ENCODE measurements at places on chromosomes 2 and 18.

- peak; percentile 47 for DNase-seq
Measured at GRCh38 chr2:85758361-85759256, 4.8 kb downstream of the ATOH8 start.

- no peak for DNase-seq
Measured at GRCh38 chr2:122263746-122264145, 508.3 kb downstream of the TSN start.

DNA sequence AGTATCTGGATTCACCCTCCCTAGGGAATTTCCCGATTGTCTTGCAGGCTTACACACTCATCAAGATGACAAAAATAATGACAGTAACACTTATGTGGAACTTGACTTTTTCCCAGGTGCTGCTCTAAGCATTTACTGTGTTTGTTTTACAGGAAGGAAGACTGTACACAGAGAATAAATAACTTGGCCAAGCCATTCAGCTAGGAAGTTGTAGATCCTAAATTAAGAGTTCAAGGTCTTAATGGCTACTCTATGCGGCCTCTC lies 549 bp upstream of the DPP4 start:
- DNase-seq = no peak

DNA sequence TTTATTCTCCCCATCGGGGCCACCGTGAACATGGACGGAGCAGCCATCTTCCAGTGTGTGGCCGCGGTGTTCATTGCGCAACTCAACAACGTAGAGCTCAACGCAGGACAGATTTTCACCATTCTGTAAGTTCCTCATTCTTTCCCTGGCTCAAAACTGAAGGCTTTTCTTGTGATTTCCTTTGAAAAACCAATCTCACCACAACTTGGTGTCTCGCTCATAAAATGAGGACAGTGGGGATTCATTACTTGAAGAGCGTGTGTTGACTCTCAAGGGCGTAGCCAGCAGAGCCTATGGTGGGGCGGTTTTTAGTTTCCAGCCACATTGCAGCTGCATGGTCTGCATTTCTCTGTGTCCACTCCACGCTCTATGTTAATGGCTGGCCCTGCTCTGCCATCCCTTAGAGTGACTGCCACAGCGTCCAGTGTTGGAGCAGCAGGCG lies 29.0 kb downstream of the SLC1A4 start:
- no peak for DNase-seq

GRCh38 chr18:23515911-23516546 lies 12.7 kb downstream of the RMC1 start:
- DNase-seq = peak; percentile 86

DNA sequence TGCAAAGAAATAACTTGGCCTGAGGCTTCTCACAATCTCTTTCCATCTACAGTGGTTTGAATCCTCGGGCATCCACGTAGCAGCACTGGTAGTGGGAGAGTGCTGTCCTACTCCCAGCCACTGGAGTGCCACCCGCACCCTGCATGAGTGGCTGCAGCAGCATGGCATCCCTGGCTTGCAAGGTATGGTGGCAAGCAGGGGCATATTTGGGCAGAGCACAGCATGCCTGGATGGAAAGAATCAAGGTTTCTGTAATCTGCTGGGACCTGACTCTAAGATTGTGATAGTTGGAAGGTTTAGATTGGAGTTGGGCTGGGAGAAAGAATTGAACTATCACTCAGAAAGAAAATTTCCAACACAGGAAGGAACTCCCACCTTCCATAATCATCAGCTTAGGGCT lies 4.0 kb downstream of the CAD start:
- no peak for DNase-seq

DNA sequence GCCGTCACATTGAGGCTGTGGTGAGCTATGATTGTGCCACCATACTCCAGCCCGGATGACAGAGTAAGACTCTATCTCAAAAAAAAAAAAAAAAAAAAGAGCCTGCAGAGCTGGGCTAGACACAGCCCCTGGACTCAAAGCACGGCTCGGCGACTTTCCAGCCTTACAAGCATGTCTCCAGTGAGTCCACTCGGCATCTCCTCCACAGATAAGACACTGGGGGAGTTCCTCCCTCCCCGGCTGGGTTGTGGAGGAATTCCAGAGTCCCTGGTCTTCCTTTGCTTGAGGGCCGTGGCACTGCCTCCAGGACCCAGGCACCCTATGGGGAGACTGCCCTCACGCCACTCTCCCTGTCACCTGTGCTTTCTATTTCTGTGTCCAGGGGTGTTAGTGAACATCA lies 30.9 kb upstream of the RPL31 start:
- no peak for DNase-seq

DNA sequence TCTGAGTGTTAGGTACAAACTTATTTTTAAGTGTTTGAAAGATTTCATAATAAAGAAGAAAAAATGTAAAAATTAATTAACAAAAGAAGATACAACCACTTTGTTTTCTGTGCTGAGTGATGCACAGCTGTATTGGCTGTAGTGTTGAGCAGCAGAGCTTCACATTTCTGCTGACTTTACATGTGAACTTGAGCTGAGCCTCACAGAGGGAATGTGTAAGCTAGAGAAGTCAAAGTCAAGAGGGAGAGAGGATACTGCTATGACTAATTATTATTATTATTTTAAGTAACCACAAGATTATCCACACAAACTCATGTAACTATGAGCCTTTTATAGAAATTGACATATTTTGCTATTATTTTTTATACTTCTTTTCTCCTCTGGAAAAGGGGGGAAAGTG lies 159.1 kb upstream of the ZSWIM2 start:
- DNase-seq = no peak

DNA sequence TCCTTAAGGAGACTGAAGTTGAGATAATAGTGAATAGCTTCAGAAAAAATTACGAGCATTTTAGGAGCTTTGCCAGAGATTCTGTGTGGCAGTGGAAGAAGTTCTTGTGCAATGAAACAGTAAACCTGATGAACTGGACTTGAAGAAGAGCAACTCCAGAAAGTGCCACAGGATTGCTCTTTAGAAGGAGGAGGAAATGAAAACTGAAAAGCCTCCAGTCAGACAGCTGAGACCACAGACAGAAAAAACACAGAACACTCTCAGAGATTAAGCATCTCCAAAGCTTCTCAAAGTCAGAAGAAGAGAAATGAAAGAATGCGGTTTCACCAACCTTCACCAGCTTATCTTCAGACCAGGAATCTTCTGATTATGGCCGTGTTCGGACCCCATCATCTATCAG lies 329.7 kb upstream of the CNTNAP5 start:
- no peak for DNase-seq

DNA sequence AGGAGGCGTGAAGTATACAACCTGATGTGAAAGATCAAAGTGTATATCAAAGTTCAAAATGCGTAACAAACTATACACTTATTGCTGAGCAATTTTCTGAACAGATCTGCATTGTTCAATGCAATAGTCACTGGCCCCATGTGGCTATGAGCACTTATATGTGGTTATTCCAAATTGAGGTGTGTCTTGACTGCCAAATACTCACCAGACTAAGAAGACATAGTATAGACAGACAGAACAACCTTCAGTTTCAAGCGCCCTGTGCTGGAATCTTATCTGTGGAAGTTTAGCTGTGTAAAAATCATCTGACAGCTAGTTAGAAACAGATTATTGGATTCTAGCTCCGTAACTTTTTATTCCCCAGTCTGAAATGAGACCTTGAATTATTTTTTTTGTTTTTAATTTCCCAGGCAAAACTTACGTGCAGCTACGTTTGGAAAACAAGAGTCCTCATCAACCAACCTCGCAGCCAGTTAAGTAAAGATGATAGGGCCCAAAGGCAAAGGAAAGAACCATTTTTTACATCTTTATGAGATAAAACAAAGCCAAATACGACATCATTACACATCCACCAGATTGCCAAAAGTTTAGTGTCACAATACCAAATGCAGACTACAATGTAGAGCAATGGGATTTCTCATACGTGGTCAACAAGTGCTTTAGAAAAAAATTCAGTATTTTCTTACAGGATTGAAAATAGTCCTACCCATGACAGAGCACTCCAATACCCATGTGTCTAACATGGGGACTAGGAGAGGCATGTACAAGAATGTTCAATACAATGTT lies 37.2 kb downstream of the MBOAT2 start:
- DNase-seq = no peak

DNA sequence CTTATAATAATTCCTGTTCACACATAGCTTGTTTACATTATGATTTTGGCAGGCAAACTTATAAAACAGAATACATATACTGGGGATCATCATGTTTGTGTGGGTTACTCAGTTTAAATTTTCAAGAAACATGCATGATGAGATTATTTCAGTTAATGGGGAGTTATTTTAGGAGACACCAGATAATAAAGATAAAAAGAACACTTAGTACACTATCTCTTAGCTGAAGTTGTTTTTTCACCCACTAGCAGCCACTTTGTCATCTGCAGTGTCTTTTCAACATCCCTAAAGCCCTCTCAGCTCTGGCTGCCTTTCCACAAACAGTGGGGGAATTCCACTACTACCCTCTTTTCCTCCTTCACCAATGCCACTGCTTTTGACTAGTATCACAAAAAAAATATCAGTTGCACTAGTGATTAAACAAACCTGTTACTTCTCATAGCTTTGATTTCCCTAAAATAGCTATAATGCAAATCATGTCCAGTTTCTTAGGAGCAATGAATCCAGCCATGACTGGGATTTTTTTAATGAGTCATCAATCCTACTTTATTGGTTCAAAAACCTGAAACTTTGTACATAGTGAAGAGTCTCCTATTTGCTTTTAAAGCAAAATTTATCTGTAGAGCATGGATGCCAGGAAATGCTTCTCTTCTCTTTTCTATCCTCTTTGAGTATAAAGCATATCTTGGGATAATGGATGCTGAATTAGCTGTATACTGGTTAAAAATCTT lies 156.7 kb upstream of the TFPI start:
- no peak for DNase-seq

GRCh38 chr18:79575891-79576685 lies 103.5 kb upstream of the CTDP1 start:
- DNase-seq = peak; percentile 54

DNA sequence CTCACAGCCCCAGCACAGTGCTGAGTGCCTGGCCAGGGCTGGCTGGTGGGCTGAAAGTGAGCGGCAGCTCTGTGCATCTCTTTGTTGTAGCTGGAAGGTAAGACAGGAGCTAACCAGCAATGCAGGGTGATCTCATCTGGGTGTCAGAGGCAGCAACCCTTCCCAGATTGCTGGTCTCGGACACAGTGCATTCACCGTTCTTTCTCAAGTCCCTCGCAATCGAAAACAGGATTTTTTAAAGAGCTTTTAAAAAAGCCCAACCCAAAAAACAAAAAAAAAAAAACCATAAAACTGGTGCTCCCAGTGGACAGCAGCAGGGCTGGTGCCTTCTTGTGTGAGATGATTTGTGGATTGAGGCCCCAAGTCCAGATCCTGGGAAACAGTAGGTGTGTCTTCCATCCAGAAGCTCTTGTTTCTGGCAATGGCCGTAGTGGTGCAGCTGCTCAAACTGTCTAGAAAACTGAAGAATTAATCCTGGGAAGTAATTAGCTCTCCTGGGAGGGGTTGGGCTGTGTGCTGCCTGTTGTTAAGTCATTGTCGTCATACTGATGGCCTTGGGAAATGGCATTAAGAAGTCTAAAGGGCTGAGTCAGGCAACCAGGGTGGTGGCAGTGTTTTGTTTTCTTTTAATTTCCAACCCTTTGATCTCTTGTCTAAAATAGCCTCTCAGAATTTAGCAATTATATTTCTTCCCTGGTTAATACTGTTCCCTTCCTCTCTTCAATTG lies 156.7 kb downstream of the KLHL29 start:
- peak; percentile 57 for DNase-seq

DNA sequence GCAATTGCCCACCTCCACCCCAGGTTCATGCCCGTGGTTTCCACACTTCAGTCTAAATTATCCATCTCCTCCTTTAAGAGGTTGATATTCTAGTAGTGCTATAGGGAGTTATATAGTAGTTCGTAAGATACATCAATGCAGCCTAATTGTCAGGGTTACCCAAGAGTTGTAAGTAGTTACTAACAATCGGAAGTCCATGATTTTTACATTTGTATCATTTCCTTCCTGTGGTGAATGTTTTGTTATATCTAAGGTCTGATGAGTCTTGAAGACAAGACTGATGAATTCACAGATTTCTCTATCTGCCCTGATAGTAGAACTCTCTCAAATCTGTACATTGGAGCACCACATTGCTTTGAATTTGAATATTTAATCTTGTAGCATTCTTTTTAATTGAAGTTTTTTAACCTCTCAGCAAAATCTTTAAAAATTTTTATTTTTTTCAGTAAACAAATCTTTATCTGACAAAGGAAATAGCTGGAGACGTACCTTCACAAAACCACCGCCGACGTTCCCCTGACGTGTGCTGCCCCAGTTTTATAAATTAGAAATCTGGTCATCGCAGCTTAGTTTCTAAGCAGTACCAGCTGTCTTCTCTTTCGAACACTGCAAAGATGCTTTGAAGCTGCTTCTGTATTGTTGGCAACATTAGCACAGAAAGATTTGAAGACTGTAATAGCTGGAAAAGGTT lies 264.5 kb downstream of the SOCS6 start:
- DNase-seq = no peak

GRCh38 chr2:44753552-44754285 lies 187.8 kb upstream of the SIX3 start:
- no peak for DNase-seq

DNA sequence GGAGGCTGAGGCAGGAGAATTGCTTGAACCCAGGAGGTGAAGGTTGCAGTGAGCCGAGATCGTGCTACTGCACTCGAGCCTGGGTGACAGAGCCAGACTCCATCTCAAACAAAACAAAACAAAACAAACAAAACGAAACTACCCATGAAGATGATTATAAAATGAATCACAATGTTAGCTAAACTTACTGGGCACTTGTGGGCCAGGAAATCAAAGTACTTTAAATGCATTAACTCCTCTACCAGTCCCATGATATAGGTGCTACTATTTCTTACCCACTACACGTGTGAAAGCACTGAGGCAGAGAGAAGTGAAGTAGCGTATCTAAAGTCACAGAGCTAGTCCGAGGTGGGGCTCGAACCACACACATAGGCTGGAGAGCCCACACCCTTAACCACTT lies 53.6 kb downstream of the POLE4 start:
- DNase-seq = no peak

DNA sequence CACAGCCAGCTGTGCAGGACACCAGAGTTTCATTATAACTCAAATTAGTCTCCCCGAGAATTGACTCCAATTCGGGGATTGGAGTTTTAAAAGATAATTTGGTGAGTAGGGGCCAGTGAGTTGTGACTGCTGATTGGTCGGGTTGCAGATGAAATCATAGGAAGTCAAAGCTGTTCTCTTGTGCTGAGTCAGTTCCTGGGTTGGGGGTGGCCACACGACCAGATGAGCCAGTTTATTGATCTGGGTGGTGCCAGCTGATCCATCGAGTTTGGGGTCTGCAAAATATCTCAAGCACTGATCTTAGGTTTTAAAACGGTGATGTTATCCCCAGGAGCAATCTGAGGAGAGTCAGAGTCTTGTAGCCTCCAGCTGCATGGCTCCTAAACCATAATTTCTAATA lies 82.7 kb upstream of the SLC66A3 start:
- no peak for DNase-seq

- peak; percentile 89 for DNase-seq
Measured at GRCh38 chr2:219029829-219030165, 11.5 kb downstream of the CFAP65 start.

GRCh38 chr18:48011926-48012465 lies 81.5 kb upstream of the SMAD2 start:
- no peak for DNase-seq

- DNase-seq = peak; percentile 71
Measured at GRCh38 chr18:46283895-46284295, 179.7 kb downstream of the HAUS1 start.

GRCh38 chr2:99688699-99689098 lies 198.9 kb upstream of the REV1 start:
- DNase-seq = no peak

GRCh38 chr18:58645398-58645797 lies 16.5 kb upstream of the ALPK2 start:
- no peak for DNase-seq
